ENCODE measurements at places on chromosomes 12 and 14. TPM values are rescaled to one million over a fixed set of nuclear protein-coding genes. Genes with fewer than 3 reads are reported as not detected.

The SMCO3 gene
- total RNA-seq = 0.16 TPM

GRCh38 chr14:75427482-75428229 lies at the start of gene JDP2:
TSS of gene JDP2 (plus strand) at chr14:75428022. CDS start at chr14:75437921, 9,899 bp downstream.
- peak; percentile 81 for DNase-seq

- DNase-seq = no peak
Observed at GRCh38 chr12:473863-474577, 14.3 kb downstream of the B4GALNT3 start.

GRCh38 chr14:52692248-52692962 lies 3.0 kb downstream of the ERO1A start:
- no peak for DNase-seq

The MAP3K9 gene
- total RNA-seq = 0.22 TPM

The CLEC1B gene
- not detected for total RNA-seq

DNA sequence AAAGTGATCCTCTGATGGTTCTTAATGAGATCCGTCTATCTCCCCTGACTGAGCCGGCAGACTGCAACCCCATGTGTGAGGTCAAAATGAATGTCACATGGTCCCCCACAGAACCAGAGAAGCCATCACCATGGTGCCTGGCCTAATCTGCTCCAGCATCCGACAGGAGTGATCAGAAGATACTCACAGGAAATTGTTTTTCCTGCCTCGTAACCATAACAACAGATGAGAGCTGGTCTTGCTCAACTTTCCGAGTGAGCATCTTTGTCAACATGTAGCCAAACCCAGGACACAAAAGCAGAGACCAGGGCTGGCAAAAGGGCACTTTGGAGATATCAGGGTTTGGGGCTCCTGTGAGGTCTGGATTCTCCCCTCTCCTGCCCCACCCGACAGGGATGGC lies 72.1 kb upstream of the C14orf180 start:
- no peak for DNase-seq

The NUAK1 gene
- 60.6 TPM for total RNA-seq

The HOXC12 gene
- total RNA-seq = 11.0 TPM

The BATF gene
- not detected for total RNA-seq

DNA sequence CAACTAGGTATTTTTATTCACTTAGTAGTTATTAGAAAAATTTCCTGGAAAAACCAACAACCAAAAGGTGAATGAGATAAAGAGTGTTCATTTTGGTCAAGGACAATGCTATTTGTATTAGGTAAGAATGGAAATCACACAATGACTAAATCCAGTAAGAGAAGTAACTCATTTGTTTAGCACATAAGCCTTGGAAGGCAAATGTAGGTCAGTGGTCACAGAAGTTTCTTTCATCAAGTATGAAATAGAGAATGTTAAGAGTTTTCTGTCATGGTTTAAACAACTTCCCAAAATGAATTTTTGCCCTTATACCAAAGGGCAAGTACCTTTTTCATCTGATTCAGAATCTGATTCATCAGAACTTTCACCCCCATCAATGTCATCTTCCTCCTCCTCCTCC lies 101.7 kb downstream of the KIF21A start:
- DNase-seq = no peak

GRCh38 chr14:29710015-29710414 lies 217.6 kb downstream of the PRKD1 start:
- no peak for DNase-seq

The NRXN3 gene
- 6.5 TPM for total RNA-seq

DNA sequence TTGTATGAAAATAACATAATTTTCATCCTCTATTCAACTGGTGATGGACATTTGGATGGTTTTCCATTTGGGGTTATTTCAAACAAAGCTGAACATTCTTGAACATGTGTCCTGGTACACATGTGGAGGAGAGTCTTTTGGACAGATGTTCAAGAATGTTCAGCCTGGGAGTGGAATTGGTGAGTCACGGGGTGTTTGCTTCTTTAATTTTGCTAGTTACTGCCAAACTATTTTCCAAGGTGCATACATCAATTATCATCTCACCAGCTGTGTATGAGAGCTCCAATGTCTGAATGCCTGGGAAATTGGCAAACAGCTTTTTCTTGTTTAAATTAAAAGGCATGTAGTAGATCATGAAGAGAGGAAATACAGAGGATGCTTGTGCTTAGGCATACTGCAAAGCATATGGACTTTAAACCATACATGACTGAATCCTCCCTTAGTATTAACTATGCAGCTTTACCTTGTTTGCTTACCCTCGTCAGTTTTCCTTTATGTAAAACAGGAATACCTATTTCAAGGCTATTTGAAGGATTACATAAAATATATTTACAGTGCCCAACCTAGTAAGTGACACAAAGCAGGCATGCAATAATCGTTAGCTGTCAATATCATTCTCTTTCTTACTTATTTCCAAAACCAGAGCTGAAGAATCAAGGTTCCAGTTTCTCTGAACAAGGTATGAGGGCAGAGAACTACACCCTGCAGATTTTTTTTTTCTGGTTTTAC lies 152.1 kb downstream of the ITPR2 start:
- no peak for DNase-seq

- no peak for DNase-seq
Observed at GRCh38 chr12:49019120-49019430, 499 bp upstream of the PRKAG1 start.

DNA sequence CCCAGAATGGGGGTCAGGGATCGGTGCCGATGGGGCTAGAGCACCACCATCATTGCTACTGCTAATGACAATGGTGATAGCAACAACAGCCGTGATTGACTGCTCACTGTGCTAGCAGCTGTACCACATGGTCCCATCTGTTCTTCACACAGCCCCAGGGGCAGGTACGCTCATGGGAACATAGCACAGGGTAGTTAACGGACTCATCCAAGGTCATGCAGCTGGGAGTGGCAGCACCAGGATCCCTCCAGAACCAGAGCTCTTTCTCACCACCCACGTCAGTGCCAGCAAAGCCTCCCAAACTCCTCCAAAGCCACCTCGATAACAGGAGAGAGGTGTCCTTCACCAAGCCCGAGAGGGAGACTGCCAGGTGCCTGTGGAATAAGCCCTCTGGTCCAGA lies 11.2 kb upstream of the DYNC1H1 start:
- DNase-seq = no peak

DNA sequence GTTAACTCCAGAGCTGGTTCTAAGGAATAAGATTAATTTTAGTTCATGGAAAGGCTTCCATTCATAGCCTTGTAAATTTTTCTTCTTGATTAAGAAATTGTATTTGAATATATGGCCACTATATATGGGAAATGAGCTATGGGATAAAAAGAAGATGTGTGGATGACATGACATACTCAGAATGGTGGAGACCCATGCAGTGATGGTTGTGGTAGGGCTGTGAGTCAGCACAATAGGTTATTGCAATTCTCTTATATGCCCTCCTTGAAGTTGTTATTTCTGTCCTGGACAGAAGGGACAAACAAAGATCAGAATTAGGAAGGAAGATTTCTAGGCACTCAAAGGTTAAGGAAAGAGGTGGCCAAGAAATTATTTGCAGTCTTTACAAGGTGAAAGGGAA lies 21.5 kb downstream of the RASSF9 start:
- no peak for DNase-seq

- no peak for DNase-seq
Observed at GRCh38 chr12:55713721-55714120, 2.1 kb upstream of the BLOC1S1 start.
